Iris pigment epithelial cell (primary cell): ENCODE measurements at places on chromosomes 6 and 20.

DNA sequence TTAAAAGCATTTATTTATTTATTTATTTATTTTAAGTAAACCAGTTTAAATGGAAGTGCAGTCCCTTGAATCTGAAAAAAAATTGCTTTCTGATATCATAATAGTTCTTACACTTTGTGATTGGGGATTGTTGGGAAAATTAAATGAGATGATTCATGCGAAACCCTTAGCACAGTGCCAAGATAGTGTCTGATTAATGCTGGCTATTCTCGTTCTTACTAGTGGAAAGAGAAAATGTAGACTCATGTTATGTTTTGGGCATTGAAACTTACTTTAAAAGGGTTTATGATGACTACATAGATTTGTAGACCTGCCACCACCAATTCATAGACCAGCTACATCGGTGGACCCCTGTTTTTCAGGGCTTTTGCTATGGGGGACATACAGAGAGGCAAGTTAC is 229.2 kb upstream of the ZFP64 start:
- DNase-seq, result peak; percentile 6

DNA sequence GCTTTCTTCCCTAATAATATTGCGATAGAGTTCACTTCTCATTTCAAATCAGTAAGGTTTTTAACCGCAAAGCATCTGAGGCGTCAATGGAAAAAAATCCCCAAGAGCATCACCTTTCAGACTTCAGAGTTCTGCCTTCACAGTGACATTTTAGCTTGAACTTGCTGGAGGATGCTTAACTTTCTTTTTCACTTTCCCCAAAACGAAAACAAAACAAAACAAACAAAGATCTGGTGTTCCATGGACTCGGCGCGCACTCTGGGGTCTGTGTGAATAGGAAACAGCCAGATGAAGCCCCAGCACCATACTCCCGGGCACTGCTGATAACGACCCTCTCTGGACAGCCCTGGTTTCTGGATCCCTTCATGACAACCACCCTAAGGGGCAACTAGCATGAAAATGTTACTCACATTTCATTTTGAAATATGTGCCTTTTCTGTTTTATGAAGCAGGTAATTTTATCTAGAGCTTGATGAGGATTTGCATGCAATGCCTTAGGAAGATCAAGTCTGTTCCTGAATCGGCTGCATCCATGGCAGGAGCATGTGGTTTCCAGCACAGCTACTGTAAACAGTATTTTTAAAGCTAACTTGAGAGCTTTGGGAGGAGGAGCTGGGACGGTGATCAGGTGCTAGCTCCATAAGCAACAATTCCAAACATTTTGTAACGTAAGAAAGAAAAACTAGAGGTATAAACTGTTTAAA is 44.5 kb downstream of the RAMACL start:
- no peak for DNase-seq

DNA sequence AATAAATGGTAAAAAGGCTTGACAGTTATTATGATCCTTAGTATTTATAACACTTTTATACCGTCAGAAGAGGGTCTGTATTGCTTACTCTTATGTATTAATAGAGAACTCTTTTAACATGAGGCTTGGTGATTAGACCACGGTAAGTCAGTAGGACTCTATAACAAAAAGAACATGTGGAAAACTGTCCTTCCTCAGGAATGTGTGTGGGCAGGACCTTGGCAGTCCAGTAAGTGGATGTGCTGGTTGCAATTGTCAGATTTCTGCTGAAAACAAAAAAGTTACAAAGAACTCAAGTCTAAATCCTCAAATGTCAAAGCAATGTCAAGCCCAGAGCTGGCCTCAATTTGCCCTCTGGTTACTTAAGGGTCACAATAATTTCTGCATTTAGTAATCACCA is 81.1 kb downstream of the PLCG1 start:
- peak; percentile 76 for DNase-seq

GRCh38 chr6:33492093-33492492 is 37.7 kb downstream of the ZBTB9 start:
- no peak for DNase-seq

GRCh38 chr20:4667371-4667773 is 54.3 kb upstream of the PRND start:
- DNase-seq, result no peak

DNA sequence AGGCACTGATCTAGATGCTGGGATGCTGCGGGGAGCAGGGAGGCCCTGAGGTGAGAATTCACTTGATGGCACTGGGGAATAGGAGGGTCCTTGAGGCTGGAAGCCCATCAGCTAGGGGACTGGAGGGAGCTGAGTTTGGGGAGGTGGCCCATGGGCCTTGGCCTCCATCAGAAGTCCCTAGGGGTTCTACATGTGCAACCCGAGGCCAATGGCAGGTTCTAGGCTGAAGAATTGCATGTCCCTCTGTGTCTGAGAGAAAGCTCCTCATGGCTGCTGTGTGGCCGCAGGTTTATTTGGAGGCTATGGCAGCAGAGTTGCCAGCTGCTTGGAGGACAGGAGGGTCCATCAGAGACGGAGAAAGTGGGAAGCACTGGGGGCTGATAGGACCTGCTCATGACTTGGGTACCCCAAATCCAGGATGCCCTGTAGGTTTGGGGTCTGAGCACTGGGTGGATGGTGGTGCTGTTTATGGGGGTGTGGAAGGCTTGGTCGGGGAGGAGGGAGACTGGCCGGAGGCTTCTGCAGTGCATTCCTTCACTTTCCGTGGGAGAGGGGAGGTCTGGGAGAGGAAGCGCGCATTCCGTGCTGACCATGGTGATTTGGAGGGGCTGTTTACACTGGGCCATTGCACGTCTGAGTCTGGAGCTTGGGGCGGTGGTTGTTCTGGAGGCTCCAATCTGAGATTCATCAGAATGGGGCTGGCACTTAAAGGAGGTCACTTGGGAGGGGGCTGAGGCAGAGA is 24.8 kb upstream of the PHACTR3 start:
- no peak for DNase-seq

DNA sequence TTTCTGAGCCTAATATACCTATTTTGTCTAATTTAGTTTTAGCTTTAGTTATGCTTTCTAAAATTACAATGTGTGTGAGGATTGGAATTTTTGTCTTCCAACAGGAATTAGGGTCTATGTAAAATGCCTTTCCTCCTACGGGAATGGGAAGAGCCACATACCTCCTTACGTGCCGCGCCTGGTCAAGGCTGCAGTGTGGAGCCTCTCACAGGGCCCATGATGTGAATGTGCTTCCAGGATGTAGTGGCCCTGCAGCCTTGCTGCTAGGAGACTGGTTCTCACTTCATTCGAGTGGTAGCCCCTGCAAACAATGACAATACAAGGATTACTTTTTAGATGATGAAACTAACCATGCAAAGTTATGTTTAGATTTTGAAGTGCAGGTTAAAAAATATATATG is 110.2 kb downstream of the SOBP start:
- no peak for DNase-seq

- no peak for DNase-seq
These were observed 355.8 kb upstream of the SASH1 start for GRCh38 chr6:147986846-147987245.

- no peak for DNase-seq
These were observed at the start of gene CRISP2 for GRCh38 chr6:49713346-49713745. Gene CRISP2 (minus strand): TSS chr6:49713543. CDS start chr6:49709196, 4,347 bp downstream.

GRCh38 chr20:22447447-22447778 is 137.0 kb downstream of the FOXA2 start:
- no peak for DNase-seq

GRCh38 chr6:29142309-29142708 is 28.4 kb upstream of the OR2J2 start:
- no peak for DNase-seq

GRCh38 chr6:116010386-116010785 is 50.3 kb downstream of the FRK start:
- no peak for DNase-seq

- no peak for DNase-seq
These were observed 39.4 kb upstream of the JAG1 start for GRCh38 chr20:10713161-10713560.

DNA sequence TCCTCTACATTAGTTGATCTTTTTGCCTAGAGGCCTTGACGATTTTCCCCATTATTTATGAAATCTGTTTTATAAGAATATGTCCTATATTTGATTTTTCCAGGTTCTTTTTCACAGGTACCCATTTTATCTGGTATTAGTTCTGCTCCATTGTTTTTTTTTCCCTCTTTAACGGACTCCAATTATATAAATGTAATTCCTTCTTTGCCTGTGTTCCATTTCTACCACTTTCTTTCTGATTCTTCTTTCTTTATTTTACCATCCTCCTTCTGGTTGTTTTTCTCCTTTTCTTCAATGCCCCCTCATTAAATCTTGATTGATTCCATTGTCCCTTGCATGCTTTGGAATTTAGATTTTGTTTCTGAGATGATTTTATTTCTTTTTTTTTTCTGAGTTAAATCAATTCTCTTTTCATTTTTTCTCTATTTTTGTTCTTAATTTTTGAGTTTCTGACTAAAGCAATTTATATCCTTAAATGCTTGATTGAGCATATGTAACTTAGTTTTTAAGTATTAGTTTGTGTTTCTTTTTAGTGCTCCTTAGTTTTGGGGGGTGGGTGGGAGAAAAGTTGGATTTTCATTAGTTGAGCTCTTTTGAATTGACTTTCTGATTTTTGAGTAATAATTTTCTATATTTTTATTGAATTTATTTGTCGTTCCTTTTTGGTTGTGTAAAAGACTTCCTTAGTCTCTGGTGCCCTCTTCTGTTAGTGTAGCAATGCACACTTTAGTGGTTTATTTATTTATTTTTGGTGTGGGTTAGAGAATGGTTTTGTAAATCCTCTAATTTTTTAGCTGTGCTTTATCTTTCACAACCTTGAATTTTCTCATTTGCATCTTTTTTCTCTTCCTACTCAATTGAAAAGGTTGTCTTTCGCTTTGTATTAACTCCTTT is 140.8 kb downstream of the FARS2 start:
- peak; percentile 40 for DNase-seq

GRCh38 chr6:12235341-12235740 is 54.8 kb upstream of the EDN1 start:
- no peak for DNase-seq

- no peak for DNase-seq
These were observed 137.5 kb upstream of the JARID2 start for GRCh38 chr6:15108383-15108715.

DNA sequence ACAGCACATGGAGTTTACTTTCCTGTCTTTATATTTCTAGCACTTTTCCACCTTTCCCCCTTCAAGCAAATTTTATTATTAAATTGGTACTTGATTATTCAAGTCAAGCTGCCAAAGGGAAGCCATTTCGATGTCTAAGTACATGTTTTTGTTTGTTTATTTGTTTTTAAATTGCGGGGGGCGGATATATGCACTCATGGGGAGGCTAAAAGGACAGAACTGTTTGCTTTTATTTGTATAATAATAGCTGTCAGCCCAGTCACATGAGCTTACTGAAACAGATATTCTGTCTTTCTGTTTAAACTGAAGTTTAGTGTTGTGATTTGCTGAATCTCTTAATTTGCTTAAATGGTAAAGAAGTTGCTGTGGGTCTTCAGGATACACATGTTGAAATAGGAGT is 49.6 kb upstream of the PLCG1 start:
- no peak for DNase-seq
